Ascending aorta (tissue), 2 donors: ENCODE measurements at places on chromosomes 3 and 15. TPM values are rescaled to one million over a fixed set of nuclear protein-coding genes. Genes with fewer than 3 reads are reported as not detected.

DNA sequence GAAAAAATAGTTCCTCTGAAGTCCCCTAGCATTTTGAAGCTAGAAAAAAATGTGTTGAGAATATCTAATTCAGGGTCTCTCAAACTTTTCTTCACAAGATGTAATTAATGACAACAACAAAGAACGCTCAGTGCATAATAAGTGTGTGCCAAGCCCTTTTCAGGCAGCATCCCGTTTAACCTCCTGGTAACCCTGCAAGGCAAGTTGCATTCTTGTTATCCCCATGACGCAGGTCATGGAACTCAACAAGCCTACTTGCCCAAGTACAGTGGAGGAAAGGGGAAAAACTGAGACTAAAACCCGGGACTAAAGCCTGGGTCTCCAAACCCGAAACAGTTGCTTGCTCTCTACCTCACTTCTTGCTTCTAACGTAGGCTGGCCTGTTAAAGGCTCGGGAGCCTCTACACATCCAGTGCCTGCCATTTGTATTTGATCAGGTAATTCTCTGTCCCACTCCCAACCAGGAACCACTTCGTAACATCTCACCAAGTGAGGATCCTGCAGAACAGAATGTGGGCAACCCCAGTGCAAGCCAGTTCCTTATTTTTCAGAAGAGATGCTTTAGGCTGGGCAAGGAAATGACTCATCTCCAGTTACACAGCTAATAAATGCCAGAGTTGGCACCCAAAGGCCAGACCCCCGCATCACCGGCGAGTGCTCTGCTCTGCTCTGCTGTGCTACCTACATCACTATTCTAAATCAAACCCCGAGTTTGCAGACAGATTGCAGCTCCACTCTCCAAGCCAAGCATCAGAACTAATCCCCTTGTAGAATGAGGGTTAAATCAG is 28.3 kb downstream of the LMCD1 start:
- DNase-seq = no peak

Gene MNS1
- total RNA-seq = 0.43 TPM

Gene IRAK2
- 1.3 TPM for total RNA-seq

DNA sequence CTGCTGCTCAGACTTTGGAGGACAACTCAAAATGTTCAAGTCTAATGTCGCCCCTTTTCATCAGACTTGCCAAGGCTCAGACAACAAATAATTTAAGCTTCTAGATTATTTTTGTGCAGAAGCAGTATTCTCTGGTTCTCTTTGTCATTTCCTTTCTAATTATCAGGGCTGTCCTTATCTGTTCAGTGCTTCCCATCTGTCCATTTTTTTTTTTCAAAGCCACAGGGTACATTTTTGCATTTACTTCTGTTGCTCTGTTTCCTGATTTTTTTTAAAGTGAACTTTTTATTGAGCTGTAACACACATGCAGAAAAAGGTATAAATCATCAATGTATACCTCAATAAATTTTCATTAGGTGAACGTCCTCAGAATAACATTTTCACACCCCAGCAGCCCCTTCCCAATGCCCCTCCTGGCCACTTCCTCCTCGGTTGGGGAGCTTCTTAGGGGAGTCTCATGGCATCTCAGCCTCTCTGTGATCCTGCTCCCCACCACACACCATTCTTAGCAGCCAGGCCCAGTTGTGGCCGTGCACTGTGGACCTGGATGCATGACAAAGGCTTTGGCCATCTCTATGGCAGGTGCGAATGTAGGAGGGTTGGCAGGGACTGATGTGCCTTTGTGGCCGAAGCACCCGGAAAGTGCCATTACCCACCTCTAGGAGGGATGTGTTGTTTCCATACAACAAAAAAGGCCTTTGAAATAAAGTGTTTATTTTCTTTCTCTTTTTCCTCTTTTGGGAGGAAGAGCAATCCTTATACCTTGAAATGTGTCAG is 303.5 kb upstream of the LRRFIP2 start:
- no peak for DNase-seq

DNA sequence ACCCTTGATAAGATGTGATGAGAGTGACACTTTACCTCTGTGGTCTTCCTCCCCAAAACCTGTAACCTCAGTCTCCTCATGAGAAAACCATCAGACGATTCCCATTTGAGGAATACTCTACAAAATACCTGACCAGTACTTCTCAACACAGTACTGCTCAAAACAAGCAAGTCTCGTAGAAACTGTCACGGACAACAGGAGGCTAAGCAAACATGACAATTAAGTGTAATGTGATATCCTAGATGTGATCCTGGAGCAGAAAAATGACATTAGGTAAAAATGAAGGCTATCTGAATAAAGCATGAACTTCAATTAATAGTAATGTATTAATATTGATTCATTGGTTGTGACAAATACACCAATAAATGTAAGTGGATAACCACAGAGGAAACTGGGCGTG is 113.6 kb downstream of the CACNA2D3 start:
- no peak for DNase-seq
